ENCODE measurements at places on chromosomes 4 and X. TPM values are rescaled to one million over a fixed set of nuclear protein-coding genes. Genes with fewer than 3 reads are reported as not detected.

Gene CCDC158
- total RNA-seq = 0.13 TPM

Gene VCX
- not detected for total RNA-seq

Gene COL25A1
- total RNA-seq = 0.40 TPM

Gene ELF4
- 7.2 TPM for total RNA-seq

Gene WDR17
- total RNA-seq = 6.2 TPM

Gene CNKSR2
- 1.6 TPM for total RNA-seq

Gene CNGA1
- total RNA-seq = not detected

DNA sequence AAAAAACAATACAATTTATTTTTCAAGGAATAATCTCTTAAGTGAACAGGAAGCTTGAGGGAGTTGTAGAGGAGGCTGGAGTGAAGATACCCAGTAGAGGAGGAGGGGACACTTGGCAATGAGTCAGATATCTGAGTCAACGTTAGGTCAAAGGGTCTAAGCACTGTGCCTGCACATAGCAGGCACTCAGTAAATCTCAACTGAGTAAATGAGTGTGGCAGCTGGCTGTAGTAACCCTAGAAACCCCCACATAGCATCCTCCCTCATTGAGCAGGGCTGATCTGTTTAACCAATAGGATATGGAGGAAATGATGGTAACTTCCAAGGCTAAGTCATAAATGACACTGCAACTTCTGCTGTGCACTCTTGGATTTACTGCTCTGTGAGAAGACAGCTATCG is 186.0 kb upstream of the FAM241A start:
- DNase-seq = no peak

DNA sequence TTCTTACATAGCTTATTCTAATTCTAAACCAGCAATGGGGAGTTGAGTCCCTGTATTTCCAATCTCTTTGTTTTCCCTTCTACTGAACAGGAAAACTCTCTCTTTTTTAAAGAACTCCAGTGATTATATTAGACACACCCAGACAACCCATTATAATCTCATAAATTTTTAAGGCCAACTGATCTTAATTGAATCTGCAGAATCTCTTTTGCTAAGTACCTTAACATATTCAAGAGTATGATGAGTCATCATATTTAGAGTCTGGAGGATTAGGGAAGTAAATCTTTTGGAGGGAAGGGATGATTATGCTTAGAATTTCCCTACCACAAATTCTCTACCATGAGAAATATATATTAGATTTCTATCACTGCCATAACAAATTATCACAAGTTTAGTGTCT is 705.1 kb downstream of the CENPC start:
- no peak for DNase-seq

GRCh38 chr4:127174616-127175015 is 458.1 kb upstream of the INTU start:
- DNase-seq = no peak

DNA sequence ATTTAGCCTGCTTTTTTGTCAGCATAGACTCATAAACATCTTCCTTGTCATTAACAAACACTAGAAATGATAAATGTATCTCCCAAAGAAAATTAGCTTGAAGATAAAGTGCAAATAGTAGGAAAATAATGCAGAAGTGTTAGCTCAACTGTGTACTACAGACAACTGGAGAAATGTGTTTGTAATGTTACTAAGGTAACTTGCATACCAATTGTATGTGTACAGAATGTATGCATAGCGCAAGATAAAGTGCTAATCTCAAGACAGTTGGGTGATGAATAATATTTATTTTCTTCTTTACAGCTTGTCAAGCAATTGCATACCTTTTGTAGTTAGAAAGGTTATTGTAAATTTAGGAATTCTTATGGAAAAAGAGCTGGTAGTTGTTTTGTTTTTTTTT is 22.1 kb downstream of the FMR1 start:
- DNase-seq = no peak

GRCh38 chrX:136708348-136708747 is 60.4 kb downstream of the CD40LG start:
- no peak for DNase-seq

DNA sequence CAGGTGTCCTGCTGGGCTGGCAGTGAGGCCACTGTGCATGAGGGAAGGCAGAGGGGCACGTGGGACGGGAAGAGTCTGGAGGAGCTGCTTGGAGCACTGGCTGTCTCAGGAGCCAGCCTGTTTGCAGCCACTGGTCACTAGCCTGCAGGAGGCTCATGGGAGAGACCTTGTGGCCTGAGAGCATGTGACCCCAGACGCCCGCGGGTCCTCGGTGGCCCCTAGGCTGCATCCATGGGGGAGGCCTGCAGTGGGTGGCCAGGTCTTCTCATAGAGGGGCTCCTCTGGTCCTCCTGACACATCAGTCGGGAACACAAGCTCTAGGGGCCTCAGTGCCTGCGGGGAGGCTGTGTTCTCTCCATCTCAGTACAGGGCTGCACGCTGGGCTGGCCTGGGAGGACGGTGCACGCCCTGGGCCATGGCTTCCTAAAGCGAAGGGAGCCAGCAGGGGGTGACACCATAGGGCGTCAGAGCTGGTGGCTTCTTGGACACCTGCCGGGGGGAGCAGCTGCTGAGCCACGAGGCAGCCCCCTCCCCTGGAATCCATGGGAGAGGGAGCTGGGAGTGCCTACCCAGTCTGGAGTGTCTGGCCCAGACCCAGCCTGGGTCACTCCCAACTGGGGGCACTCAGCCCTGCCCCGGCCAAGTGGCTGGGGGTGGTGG is 12.3 kb downstream of the NAT8L start:
- DNase-seq = no peak

- DNase-seq = no peak
These were observed 26.1 kb upstream of the CXCL13 start for GRCh38 chr4:77579406-77580076.

DNA sequence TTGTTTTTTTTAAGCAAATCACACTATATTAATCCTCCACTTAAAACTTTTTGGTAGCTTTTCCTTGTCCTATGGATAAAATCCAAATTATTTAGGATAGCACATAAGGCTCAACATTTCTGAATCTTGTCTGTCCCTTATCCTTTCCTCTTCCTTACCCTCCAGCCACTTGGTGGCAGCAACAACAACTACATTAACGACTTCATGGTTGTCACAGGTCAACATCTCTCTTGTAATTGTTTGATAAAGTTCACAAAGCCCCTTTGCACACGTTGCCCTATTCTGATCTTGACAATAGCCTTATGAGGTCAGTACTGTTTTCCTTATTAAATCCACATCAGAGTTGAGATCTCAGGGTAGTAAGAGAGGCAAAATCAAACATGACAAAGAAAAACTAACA is 269.0 kb upstream of the PABPC4L start:
- DNase-seq = no peak

GRCh38 chr4:37453281-37453998 is 208.9 kb downstream of the NWD2 start:
- DNase-seq = peak; percentile 58

GRCh38 chrX:17993062-17993461 is 132.0 kb upstream of the RAI2 start:
- no peak for DNase-seq

DNA sequence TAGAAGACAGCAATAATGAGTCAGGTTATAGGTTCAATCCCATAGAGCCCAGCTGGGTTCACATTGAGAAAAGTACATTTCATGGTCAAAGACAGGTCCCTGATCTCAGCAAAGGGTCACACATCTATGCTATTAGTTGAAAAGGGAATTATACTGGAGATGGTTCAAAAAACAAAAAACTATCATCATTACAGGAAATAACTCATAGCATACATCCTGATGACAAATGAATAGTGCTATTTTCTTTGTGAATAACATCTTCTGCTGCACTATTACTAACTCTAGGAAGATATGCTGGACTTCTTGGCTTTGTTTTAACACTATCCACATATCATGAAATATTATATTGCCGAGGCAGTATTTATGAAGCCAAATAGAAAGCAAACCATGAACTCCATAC is 202.5 kb upstream of the MAB21L2 start:
- DNase-seq = no peak

DNA sequence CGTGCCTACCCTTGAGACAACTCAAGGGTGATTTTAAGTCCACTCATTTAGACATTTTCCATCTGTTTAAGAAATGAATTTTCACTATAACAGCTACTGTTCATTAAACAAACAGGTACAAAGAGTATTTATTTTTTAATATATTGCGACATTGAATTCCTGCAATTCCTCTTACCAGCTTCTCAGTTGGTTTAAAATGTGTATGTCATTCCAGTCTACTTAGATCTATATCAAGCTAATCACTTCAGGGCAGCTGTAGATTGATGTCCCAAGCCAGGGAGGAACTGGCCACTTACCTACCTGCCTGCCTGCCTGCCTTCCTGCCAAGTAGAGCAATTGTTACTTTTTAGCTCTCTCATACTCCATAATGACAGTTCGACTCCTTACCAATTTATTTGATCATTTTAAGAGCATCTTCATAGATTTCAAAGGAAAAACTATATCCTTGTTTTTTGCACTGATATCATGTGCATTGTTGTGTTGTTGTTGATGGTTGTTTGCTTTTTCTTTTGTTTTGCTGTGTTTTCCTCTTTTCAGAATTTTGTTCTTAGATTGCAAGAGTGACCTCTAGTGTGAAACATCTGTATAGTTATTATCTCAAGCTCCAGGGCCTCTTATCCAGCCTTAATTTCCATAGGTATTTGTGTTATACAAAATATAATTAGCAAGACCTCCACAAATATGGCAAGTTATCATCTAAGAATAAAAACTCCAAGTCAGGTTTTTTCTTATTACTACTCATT is 120.9 kb upstream of the NRK start:
- DNase-seq = no peak

DNA sequence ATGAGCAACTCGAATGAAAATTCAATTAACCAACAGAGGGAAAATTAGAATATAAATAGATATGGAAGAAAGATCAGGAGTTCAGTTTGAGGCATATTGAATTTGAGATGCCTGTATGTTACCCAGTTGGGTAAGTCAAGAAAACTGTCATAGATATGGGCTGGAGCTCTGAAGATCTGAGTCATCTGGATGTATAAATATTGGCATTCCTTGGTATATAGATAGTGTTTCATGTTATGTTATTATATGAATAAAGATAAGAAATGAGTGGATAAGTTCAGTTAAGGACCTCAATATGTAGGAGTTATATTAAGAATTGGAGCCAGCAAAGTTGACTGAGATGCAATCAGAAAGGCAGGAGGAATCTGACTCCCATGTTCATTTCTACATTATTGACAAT is 543.6 kb upstream of the SMIM31 start:
- DNase-seq = no peak

DNA sequence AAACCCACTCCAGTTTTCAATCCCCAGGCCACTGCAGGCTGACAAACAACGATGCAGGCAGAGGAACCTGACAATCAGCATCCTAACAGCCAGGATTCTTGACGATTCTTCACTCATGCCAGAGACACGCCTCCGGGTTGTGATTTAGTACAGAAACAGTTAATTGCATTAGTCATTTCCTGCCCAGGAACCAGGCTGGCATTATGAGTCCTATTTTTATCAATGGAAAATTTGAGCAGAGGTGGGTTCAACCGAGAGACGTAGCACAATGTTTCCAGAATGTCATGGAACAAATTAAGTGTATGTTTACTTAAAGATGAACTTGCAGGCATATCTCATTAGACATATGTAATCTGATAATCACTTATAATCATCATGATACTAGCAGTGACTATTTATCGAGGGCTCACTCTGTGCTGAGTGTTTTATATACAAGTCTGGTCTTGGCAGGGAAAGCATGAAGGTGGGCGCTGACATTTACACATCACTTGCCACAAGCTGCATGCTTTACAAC is 159.7 kb downstream of the NSUN7 start:
- peak; percentile 45 for DNase-seq

- DNase-seq = no peak
These were observed 22.9 kb upstream of the PUDP start for GRCh38 chrX:7170898-7171297.

- DNase-seq = no peak
These were observed 94.3 kb downstream of the SH2D1A start for GRCh38 chrX:124440695-124441094.

GRCh38 chr4:122555216-122555615 is 65.7 kb downstream of the IL21 start:
- no peak for DNase-seq

- DNase-seq = peak; percentile 80
These were observed 137.6 kb downstream of the EGF start for GRCh38 chr4:110049951-110050925.

DNA sequence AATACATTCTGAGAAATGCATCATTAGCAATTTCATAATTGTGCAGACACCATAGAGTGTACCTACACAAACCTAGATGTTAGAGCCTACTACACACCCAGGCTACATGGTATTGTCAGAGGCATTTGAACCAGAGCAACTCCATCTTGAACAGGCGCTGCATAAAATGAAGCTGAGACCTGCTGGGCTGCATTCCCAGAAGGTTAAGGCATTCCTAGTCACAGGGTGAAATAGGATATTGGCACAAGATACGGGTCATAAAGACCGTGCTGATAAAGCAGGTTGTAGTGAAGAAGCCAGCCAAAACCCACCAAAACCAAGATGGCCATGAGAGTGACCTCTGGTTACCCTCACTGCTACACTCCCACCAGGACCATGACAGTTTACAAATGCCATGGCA is 116.4 kb downstream of the LARP7 start:
- DNase-seq = no peak

- DNase-seq = no peak
These were observed 105.8 kb upstream of the CBR4 start for GRCh38 chr4:169115897-169116254.

DNA sequence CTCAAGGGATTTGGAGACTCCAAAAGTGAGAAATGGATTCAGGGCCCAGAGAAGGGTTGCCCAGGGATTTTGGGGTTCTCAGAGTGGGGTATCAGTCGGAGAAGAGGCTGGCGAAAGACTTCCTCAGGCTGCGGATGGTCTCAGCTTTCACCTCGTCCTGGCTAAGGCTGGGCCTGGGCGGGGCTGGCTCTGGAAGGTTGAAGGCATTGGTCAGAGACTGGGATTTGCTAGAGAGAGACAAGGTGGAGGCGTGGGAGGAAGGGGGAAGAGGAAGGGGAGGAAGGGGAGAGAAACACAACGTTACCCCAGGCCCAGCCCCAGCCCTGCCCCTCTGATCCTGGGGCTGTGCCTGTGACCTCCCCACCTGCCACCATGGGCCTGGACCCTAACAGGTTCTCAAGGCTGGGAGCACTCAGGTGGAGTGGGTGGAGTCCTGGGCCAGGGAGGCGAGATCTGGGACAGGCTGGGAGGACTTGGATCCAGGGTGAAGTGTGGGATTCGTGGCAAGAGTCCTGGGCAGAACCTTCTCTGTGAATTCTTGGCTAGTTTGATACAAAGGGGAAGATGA is 9.4 kb upstream of the TIMP1 start:
- no peak for DNase-seq

DNA sequence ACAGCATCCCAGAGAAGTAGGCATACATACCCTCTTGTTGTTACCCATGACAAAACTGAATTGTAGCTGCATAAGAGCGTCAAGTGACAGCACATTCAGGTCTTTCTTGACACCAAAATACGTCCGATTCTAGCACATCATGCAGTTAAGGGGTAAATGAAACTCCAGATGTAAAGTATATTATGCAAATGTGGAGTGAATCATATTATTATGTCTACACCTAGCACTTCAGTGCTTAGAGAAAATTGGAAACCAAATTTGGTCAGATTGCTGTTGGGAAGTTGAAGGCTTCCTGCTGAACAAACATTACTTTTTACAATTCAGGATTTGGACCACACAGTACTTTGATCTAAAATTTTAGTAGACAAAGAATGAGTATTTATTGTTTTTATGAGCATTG is 24.2 kb upstream of the LEF1 start:
- no peak for DNase-seq

Measured in adrenal gland (tissue), 19 donors.